ENCODE measurements at places on chromosomes 13 and 19.
A peak's percentile ranks its signal among the peaks of the same experiment; 100 is the strongest.

DNA sequence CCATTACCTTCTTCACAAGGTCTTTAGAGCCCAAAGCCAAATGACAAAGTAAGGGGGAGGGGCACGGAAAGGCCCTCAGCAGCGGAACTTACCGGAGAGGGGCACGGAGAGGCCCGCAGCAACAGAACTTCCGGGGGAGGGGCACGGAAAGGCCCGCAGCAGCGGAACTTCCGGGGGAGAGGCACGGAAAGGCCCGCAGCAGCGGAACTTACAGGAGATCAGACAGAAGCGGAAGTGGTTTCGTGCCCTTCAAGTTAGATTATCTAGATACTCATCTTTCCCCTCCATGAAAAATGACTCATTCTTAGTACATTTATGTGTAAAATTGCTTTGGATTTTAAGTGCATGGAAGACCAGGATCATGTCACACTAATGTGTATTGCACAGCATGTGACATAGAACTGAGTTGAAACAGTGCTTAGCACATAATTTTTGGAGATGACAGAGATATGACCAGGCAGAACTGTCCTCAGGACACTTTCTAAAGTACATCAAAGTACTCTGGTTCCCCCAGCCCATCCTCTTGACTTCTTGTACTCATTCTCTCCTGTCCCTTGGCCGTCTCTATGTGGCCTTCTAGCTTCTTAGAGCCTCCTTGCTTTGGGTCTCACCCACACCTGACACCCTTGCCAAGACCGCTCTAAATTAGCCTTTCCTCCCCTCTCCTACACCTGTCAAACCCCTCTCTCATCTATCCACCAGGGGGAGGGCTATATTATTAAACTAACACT is 25.7 kb upstream of the TPTE2 start:
- DNase-seq: peak; percentile 86

DNA sequence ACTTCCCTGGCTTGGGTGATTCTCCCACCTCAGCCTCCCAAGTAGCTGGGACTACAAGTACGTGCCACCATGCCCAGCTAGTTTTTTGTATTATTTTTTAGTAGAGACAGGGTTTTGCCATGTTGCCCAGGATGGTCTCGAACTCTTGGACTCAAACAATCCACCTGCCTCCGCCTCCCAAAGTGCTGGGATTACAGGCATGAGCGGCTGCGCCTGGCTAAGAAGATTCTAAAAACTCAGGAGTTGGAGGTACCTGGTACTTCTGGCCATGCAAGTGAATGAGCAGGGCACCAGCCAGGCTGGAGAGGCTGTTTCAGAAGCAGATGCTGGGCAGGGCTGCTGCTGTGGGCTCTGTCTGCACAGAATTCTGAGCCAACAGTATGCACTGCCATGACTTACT is 6.1 kb downstream of the MZF1 start:
- DNase-seq: no peak

DNA sequence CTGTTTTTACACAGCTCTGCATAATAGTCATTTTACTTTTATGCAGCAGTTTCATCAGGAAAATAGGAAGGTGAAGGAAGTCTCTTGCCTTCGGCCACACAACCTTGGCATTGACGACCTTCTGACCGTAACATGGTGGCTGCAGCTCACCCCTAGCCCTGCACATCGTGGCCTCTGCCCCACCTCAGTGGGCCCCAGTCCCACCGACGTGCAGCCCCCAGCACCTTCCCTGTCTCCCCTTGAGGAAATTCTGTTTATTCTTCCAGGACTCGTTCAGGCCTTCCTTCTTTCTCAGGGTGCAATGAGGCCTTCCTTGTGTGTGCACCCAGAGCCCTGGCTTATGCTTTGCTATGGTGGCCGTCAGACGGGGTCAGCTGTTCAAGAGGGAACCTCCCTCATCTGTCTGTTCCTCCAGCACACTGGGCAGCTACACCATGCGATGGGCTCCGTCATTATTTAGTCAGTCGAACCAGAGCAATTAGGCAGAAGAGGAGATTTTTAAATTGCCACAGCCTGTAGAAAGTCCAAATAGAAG is 33.3 kb downstream of the TMEM255B start:
- no peak for DNase-seq

GRCh38 chr13:34250151-34250670 is 432.3 kb downstream of the RFC3 start:
- no peak for DNase-seq

- DNase-seq: no peak
Measured at GRCh38 chr13:108087810-108088209, 127.5 kb downstream of the LIG4 start.

- DNase-seq: no peak
Measured at GRCh38 chr19:39381910-39382611, 8.8 kb downstream of the PAF1 start.

DNA sequence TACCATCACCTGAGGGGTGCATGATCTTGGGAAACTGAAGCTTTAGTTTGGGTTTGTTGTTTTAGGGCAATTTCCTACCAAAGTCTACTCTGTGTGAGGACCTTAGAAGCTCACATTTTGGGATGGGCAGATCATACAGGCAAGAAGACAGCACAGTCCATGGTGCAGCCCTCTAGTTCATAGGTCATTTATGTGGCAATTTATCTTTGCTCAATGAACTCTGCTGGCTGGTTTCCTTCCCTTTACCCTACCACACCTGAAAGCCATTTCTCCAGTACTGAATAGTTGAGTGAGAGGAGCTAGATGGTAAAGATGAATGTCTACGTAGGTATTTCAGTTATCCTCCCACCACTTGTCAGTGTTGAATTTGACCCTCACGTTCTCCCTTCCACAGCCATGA is 87.5 kb upstream of the KLF12 start:
- no peak for DNase-seq

DNA sequence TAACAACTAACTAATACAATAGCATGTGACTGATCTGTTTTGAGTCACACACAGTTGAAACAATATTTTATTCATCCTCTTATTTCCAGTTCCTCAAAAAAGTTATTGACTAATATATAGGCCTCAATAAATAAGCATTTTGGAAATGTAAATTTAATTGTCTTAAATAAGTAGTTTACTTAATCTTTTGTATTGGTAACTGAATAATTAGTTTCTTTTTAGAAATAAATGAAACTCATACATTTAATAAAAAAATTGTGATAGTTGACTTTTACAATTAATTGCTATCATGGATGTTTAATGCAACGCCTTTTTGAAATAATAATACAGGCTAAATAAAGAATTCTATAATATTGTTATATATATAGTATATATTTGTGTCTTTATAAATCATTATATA is 500.8 kb upstream of the PCDH20 start:
- DNase-seq: no peak

DNA sequence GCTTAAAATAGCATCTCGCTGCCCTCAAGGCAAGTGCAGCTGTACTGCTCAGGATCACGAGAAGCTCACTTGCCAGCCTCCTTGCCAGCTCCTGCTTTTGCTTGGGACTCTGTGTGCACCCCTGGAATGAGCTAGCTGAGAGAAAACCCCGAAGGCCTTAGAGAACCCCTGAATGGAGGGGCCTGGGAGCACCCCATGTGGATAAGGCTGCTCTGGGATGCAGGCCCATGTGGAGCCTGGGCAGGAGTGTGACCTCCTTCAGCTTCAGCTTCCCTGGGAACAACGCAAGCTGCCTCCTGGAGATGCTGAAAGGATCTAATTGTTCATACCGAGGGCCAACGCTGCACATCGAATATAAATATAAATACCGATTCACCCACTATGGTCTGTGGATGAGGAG is 109.2 kb downstream of the HSPH1 start:
- no peak for DNase-seq

GRCh38 chr19:4088975-4089374 is 22.3 kb upstream of the ZBTB7A start:
- DNase-seq: peak; percentile 85

DNA sequence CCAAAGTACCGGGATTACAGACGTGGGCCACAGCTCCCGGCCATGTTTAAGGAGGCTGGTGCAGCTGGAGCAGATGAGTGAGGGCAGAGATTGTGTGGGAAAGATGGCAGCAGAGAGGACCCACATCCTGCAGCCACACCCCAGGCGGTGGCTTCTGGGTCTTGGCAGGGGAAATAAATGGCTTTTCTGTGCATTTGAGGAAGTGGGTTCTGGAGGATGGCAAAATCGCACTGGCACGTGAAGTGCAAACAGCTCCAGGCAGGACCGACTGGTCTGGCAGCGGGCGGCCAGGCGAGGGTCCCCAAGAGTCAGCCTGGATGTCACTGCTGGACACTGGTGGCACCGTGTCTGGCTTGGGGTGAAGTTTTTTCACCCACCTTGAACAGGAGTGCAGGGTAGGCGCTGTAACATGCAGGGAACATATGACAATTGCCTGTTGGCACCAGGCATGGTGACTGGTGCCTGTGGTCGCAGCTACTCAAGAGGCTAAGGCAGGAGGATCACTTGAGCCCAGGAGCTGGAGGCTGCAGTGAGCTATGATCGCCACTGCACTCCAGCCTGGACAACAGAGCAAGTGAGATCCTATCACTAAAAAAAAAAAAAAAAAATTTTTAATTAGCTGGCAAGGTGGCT is 8.4 kb downstream of the B3GNT3 start:
- DNase-seq: peak; percentile 71
